ENCODE measurements at places on chromosomes 5 and 9.

GRCh38 chr5:78899922-78900362 is 85.2 kb downstream of the ARSB start:
- DNase-seq, result no peak

DNA sequence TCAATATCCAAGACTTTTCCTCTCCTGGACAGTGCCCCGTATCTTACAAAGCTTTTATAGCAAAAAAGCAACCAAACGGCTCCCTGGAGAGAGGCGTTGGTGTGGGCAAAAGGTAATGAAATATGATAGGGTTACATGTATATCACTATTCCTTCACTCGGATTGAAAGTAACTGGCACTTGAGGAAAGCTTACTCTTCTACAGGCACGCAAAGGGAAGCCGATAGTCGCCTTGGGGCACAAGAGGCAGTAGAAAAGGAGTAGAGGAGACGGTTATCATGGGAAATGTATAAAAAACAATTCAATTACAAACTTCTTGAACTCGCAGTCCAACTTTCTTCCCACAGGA is 1.1 kb downstream of the DIAPH1 start:
- DNase-seq, result no peak

GRCh38 chr5:116872986-116873385 is 298.4 kb upstream of the SEMA6A start:
- no peak for DNase-seq

GRCh38 chr5:17252543-17252942 is 35.1 kb downstream of the BASP1 start:
- DNase-seq, result no peak

DNA sequence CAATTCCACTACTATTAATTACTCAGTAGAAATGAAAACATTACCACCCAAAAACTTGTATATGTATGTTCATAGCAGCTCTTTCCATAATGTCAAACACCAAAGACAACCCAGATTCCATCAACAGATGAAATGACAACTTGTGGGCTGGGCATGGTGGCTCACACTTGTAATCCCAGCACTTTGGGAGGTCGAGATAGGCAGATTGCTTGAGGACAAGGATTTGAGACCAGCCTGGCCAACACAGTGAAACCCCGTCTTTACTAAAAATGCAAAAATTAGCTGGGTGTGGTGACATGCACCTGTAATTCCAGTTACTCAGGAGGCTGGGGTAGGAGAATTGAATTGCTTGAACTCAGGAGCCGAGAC is 11.5 kb downstream of the UIMC1 start:
- DNase-seq, result no peak

- DNase-seq, result no peak
These were observed 71.6 kb upstream of the GALNT10 start for GRCh38 chr5:154118893-154119336.
